ENCODE measurements at places on chromosomes 13 and 19.
A peak's percentile ranks its signal among the peaks of the same experiment; 100 is the strongest.

DNA sequence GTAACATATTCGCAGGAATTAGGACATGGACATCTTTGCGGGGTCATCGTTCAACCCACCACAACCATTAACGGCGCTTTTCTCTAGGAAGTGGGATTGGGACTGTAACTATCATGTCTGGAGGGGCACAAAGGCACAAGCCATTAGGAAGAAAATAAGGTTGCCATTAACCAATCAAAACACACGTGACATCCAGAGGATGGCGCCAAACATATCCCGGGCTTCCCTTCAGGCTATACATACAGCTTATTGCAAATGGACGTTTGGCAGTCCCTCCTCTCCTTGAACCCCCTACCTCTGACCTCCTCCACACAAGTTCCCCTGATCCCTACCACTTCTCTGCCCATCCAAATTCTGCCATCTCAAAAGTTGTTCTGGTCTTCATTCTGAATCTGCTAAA is 26.6 kb upstream of the GSX1 start:
- no peak for DNase-seq

DNA sequence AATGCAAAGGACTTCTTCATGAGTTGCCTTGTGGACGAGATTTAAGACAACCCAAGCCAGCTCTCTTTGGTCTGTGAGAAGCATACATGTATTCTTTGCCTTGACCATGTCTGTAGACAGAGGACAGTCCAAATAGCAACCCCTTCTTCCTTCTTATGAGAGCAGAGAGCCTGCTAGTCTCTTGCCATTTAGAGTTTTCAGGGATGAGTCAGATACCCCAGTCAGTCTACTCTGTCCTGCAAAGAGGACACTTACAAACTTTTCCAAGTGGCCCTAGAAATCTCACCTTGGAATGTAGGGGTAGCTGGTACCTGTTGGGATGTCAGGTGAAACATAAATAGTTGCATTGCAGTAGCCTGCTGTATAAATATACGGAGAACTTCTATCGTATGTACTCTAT is 36.7 kb downstream of the DNAJC3 start:
- DNase-seq: no peak

DNA sequence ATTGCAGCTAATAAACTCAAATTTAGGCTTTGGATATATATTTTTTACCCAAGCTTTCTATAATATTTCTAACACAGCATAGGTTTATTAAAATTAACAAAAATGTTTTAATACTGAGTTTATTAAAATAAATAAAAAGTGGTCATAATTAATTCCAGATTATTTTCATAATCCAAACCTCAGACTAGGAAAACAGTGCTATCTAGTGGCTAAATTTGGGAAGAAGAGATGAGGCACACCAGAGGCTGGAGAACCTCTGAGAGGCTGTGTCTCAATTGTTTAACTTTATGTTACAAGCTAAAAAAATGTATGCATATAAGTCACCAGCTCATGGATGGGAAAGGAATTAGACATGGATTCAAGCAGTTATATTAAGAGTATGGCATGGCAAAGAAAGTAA is 392.5 kb downstream of the DIAPH3 start:
- no peak for DNase-seq

DNA sequence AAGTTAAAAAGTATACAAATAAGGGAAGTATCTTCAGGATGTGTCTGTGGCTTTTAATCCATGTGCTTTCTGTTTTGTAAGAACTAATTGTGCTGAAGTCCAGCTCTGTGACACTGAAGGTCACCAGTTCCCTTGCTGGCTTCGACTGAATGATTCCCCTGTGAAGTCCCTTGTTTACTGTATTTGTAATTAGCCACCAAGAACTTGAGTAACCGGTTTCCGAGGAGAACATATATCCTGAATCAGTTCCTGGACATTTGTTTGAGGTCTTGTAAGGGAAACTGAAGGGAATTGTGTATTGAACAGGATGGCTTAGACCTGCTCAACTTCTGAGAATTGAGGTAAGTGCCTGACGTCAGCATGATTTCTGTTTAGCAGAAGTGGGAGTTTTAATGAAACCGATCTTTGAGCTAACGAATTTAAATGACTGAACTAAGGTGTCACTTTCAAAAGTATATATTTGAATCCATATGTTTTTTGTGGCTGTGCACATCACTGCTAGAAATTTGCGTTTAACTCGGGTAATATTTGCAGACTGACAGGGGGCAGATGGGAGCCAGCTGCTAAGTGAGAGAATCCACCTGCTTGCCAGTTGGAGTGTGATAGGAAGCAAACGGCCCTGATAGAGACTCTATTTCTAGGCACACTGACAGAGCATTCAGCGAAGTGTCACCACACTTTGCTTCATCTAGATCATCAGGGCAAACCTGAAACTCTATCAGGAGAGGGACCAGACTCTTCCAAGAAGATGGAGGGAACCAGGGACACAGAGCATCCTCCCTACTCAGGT is 530.0 kb downstream of the RFC3 start:
- DNase-seq: no peak

DNA sequence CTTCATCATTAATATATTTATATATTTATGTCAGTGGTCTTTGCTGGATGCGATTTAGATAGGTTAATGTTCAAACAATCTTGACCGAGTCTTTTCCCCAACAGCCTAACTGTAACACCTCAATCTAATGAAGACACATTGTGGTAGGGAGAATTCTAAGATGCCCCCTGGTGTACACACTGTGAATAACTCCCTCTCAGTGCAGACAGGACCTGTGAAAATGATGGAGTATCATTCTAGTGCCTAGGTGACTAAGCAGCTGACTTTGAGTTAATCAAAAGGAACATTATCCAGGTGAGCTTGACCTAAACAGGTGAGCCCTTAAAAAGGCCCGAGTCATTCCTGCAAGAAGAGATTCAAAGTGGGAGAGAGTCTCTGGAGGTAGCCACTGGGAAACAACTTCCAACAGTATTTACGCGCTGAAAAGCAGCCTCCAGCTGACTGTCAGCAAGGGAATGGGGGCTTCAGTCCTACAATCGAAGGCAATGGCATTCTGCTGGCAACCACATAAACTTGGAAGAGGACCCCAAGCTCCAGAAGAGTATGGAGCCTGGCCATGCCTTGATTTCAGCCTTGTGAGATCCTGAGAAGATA is 28.0 kb upstream of the KBTBD7 start:
- peak; percentile 14 for DNase-seq

- peak; percentile 46 for DNase-seq
These were observed 39.9 kb upstream of the CCNE1 start for GRCh38 chr19:29771708-29772414.

DNA sequence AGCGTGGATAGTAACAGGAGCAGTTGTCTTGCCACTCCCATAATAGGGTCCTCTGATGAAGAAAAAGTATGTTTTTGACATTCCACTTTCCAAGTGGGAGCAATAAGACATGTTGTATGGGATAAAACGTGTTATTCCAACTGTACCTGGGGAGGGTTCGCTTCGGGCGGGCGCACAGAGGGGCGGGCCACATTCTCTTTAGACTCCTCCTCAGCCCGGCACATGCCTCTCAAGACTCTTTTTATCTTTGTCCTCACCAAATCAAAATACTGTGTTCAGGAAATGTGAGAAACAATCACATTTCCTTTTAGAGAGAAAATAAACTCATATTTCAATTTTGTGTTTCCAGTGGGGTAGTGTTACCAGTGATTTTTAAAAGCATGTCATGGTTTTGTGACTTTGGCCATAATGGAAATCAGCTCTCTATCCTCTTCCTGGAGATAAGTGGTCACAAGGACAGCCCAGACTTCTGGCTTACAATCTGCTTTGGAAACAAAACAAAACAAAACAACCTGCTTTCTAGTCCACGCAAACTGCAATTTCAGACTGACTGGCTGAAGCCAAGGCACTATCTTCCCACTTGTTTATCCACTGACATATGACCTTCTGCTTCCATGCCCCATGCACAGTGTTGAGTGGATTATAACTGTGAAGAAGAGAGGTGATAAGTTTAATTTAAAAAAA is 276.1 kb downstream of the NALCN start:
- no peak for DNase-seq

- no peak for DNase-seq
These were observed 12.3 kb downstream of the RBM26 start for GRCh38 chr13:79393564-79394249.

DNA sequence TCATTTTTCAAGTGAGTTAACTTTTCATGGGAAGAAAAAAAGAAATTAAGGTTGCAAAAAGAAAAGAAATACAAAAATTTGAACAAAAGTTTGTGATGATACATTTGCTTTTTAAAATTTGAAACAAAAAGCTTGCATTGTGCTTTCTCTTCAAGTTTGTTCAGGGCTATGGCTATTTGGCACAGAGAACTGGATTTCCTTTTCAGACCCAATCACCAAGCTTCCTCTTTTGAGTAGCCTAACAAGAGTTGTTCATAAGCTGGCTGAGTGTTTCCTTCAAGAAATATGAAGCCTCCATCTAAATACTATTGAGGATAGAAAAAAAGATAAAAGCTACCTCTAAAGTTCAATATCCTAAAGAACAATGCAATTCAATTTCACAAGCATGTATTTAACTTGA is 787.8 kb downstream of the LIG4 start:
- DNase-seq: no peak

- DNase-seq: no peak
These were observed 209.1 kb downstream of the DIAPH3 start for GRCh38 chr13:59954601-59955000.

DNA sequence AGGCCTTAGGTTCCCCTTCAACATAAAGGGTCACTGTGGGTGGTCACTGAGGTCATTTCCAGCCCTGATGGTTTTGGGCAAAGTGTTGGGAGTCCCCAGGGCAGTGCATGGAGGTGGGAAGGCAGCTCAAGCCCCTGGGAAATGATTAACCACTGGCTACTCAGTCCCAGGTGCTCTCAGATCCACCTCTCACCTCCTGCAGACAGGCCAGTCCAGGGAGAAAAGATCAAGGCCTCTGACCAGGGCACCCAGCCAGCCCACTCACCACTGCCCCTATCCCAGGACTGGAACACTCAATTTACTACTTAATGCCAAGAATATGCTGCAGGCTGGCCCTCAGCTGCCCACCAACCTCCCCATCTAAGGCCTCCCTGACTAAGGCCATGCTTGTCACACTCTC is 1307.9 kb downstream of the UQCRFS1 start:
- DNase-seq: no peak

- no peak for DNase-seq
These were observed 71.9 kb downstream of the CDK8 start for GRCh38 chr13:26325876-26326275.

DNA sequence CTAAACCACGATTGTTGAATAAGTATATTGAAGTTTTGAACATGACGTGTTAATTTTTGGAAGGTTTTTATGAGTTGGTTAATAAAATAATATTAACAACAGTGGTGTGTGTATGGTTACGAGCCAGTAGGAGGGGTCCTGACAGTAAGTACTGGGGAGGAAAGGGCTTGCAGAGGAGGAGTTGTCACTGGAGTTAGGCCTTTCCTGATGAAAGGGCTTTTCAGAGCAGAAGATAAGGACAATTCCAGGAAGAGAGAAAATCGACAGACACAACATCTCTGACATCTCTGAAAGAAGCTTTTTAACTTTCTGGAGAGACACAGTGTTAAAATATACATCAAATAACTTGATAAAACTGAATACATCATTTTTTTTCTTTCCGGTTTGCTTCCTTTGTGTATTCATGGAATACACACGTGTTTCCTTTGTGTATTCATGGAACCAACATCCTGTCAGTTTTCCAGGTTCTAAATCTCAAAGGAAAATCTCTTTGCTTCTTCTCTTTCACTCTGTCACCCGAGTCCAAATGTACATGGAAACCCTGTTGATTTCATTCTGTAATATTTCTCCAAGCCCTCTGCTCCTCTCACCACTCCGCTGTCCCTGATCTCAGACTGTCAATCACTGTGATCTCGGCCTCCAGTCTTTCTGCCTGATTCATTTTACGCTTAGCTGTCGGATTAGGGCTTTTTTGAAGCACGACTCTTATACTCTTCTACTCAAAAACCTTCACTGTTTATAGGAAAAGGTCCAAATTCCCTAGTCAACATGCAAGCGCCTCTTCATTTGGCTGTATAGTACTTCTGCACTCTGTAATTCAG is 374.4 kb downstream of the DLEU7 start:
- DNase-seq: no peak

GRCh38 chr13:22696433-22696832 is 484.3 kb upstream of the SGCG start:
- DNase-seq: no peak

GRCh38 chr13:47112903-47113299 is 216.0 kb upstream of the HTR2A start:
- DNase-seq: no peak

DNA sequence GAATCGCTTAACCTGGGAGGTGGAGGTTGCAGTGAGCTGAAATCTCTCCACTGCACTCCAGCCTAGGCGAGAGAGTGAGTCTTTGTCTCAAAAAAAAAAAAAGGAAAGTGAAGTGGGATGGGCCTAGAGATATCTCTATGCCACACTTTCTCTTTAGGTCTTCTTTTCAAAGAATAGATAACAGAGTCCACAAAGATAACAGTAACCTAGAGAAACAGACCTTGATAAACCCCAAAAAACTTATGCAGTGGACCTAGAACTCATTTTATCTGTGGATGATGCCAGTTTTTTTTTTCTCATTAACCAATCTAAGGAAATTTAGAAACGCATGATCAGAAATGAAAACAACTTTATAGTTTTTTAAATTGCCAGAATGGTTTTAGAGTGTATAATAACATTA is 227.4 kb downstream of the LHFPL6 start:
- DNase-seq: no peak

GRCh38 chr13:112236539-112237197 is 139.5 kb upstream of the SPACA7 start:
- DNase-seq: no peak

GRCh38 chr19:3444695-3445234 is 35.6 kb downstream of the SMIM24 start:
- DNase-seq: no peak

GRCh38 chr19:3507371-3508120 is 1.4 kb downstream of the FZR1 start:
- no peak for DNase-seq

DNA sequence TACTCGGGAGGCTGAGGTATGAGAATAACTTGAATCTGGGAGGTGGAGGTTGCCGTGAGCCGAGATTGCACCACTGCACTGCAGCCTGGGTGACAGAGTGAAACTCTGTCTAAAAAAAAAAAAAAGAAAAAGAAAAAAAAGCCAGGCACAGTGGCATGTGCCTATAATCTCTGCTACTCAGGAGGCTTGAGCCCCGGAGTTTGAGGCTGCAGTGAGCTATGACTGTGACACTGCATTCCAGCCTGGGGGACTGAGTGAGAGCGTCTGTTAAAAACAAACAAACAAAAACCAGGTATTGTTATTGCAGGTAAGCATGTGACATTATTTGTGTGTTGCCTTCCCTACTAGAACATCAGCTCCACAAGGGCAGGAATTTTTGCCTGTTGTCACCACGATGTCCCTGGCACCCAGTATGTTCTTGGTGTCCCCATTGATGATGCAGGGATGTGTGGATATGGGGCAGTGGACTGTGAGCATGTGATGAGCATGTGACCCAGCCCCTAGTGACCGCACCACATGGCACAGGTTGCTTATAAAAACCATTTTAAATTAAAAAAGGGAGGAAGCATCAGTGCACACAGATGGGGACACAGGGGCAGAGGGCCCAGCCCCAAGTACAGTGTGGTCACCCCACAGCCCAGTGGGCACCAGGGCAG is 1.6 kb upstream of the KANK2 start:
- DNase-seq: no peak

Measured in MG63 (cell line).